Activated gamma-delta T cell treated with Interleukin-2 at 50 U/mL for 16 hours (primary cell): ENCODE measurements at places on chromosomes 2 and 18.

DNA sequence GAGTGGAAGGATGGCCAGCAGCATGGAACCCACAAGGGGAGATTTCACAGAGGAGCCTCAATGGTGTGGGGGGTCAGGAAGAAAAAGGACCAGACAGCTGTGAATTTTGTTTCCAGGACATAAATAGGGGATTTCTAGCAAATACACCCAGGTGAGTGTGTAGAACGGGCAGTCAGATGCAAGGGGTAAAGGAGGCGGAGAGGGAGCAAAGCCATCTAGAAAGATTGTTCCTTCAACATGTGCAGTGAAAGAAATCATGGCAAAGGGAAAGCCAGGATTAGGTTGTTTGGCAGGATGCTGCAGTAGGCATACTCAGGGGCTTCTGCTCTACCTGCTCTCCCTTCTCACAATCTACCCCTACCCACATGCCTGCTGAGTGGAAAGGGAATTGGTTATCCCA, 119.4 kb upstream of the EPC2 start:
- no peak for DNase-seq

- no peak for DNase-seq
Measured at GRCh38 chr2:207014424-207014823, 75.1 kb downstream of the CPO start.

- no peak for DNase-seq
Measured at GRCh38 chr2:221444106-221444505, 128.0 kb downstream of the EPHA4 start.

GRCh38 chr2:216029416-216030129, 16.2 kb upstream of the MREG start:
- no peak for DNase-seq

DNA sequence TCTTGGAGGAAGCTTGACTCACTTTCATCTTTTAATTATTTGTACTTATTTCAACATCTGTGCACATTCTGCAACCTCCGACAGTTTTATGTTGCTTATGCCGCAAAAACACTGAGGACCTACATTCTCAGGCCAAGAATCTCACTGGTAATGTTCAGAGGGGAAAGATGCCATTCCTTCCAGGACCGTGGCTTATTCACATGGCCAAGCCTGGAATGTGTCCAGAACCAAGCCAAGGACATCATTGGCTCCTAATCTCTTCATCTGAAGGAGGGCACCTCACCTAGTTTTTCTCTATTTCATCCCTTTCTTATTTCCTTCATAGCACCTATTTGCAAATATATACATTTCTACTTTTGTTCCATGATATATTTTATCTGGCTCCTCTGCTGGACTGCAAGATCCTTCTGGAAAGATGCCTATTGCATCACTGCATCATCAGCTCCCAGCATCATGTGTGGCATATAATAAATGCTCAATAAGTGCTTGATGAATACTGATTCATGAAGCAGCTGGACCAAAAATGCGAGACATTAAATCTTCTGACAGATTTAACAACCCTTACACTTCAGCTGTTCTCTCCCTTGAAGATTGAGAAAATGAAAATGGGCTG, 377.1 kb downstream of the TNS1 start:
- DNase-seq: no peak

DNA sequence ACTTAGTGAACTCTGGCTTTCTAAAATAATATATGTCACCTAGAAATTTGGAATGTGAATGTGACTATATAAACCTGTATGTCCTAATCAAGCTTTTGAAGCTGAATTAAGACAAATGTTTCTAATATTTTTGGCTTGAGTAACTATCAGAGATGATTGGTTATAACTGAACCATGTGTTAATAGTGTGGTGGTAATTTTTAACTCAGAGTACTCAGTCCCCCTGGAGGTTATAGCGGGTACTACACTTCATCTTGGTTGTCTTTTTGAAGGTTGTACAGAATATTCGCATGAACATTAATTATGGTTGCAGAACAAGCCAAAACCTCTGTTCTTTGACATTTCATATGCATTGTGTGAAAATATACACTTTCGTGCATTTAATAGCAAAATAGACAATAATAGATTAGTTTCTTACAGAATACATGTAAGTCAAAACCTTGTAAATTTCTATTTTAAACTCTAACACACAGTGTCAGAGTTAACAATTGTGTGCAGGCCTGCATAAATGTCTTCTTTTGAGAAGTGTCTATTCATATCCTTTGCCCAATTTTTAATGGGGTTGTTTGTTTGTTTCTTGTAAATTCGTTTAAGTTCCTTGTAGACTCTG, 86.0 kb downstream of the OSBPL6 start:
- DNase-seq: peak; percentile 33

- no peak for DNase-seq
Measured at GRCh38 chr18:59742325-59743111, 45.3 kb upstream of the CCBE1 start.
